ENCODE measurements at places on chromosomes 16 and 17.
A peak's percentile ranks its signal among the peaks of the same experiment; 100 is the strongest.

DNA sequence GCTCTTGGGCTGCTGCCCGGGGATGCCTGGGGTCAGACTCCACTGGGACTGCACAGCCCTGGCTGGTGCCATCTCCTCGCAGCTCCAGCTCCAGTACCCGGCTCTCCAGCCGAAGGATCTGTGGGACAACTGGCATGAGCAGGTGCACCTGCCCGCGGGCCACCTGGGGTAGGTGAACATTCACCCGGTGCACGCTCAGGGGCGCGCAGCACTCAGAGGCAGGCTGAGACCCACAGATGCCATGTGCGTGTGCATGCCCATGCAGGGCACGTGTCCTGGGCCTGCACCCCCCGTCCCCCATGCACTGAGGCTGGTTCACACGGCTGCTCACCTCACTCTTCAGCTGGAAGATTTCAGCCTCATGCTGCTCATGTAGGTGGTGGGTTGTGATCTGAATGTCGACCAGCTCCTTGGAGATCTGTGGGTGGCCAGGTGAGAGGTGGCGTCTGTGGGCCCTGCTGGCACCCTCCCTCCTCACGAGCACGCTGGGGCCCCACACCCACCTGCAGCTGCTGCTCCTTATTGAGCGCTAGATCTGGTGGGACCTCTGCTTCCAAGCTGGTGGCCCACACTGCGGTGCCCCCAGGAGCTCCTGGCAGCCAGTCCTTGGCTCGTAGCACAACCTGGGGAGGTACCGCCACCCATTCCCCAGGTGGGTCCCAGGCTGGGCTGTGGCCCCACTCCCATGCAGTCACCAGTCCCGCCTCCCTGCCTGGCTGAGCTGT lies 618 bp downstream of the CCDC78 start:
- DNase-seq, result no peak

- DNase-seq, result peak; percentile 70
Observed at GRCh38 chr17:37605813-37606505, 3.3 kb downstream of the SYNRG start.

DNA sequence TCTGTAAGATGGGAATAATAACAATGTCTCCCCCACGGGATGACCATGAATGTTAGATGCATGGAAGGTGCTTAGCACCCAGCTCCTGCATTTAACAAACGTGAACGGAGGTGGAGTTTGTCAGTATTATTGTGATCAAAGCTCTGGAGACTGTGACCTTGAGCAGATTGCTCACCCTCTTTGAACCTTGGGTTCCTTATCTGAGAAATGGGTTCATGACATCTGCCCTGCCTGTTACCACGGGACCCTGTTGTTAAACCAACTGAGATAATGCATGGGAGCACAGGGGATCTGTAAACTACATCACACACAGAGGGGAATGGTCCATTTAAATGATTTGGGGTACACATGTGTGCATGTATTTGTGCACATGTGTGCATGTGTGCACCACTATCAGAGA lies 29.6 kb downstream of the MRM1 start:
- DNase-seq, result no peak

GRCh38 chr17:44652727-44653126 lies 3.5 kb upstream of the MEIOC start:
- no peak for DNase-seq

GRCh38 chr17:53844491-53845107 lies 21.9 kb downstream of the KIF2B start:
- DNase-seq, result no peak

GRCh38 chr17:43860927-43861622 lies 14.1 kb downstream of the CD300LG start:
- DNase-seq, result no peak

GRCh38 chr17:39595928-39596510 lies 11.7 kb downstream of the NEUROD2 start:
- DNase-seq, result no peak

DNA sequence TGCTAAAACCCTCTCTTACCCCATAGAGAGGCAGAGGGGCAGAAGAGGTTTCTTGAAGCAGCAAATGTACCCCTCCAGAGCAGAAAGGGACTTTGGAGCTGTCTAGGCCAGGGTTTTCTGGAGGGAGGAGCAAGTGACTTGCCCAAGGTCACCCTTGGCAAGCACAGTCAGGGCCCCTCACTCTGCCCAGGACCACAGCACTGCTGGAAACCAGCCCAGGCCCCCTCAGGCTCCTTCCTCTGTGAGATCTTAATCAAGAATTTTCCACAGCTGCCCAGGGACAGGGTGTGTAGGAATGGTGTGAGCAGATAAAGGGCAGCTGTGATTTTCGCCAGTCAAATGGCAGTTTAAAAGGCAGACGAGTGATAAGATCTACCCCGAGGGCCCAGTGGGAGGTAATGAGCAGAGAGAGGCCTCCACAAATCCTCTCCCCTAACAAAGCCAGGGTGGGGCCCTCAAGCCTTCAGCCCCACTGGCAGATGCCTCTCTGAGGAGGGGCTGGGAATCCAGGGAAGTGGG lies 3.9 kb upstream of the SLC12A3 start:
- no peak for DNase-seq

DNA sequence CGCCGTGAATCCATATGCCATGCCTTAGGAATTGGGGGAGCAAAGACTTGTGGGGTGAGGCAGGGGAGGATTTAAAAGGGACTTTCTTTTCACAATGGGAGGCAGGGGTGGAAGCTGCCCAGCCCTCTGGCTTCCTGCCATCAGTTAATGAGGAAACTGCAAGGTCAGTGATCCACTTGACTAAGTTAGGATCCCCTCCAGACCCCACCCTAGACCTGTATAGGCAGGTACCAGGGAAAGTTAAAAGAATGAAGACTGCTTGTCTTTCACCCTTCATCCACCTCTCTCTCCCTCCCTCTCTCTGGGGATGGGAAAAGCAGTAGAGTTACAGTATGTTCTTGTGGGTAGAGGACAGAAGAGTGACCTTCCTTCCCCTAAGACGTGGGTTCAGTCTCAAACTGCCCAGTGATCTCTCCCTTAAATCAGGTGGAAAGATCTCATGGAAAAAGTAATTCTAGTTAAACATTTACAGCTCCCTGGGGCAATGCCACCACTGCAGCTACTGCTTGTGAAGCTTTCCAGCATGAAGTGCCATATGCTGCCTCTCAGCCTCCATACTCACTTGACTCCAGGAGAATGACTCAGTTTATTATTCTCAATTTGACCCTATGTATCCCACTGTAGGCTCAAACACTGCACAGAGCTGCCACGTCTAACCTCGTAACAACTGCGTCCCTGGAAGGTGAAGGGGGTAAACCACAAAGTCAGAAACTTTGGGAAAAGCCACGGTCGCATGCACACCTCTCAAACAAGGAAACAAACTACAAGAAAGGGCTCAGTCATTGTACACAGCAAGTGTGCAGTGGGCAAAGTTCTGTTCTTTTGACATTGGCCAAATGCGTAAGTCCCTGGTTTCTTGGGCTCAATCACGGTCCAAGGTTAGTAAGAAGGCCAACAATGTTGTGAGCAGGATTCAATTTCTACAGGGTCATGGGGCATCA lies 1.2 kb downstream of the COA3 start:
- DNase-seq, result no peak

DNA sequence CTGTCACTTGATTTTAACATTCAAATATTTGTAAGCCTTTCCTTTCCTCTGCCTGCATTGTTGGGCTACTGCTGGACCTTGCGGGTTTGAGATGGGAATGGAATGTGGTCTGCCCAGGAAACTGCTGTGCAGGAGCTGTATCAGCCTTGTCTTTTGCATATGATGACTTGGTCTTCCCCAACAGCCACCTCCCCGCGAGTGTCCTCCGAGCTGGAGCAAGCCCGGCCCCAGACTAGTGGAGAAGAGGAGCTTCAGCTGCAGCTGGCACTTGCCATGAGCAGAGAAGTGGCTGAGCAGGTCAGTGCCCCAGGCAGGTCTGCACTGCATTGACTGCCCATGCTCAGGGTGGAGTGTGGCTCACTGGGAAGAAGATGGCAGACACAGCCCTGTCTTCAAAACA lies 52.8 kb downstream of the B9D1 start:
- no peak for DNase-seq

DNA sequence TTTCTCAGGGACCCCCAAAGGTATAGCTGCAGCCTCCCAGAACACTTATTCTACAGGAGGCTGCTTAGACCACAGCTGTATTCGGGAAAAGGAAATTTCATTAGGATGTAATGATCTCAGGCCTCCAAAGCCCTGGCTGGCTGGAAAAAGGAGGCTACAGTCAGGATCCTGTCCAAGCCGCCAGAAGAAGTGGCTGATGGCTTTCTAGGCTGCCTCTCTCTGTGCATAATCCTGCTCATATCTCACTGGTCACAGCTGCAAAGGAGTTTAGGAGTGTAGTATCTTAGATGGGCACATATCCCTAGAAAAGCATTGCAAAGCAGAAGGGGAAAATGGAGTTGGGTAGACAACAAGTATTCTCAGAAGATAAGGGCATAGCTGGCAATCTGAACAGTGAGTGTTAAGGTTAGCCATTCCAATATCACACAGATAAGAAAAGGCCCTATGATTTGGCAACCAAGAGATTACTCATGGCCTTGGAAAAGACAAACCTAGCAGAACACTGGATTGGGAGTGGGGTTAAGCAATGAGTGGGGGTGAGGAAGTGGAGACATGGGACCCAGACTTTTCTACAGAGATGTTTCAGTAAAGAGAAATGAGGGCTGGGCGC lies 26.0 kb upstream of the PRKCA start:
- DNase-seq, result no peak

GRCh38 chr17:27947005-27947406 lies 53.8 kb upstream of the LYRM9 start:
- no peak for DNase-seq

- peak; percentile 91 for DNase-seq
Observed at GRCh38 chr17:7014995-7015958, 2.9 kb downstream of the RNASEK start.

GRCh38 chr17:882827-883585 lies 96.6 kb downstream of the NXN start:
- DNase-seq, result no peak

GRCh38 chr17:3695723-3696411 lies at the start of gene P2RX5:
Gene P2RX5 (minus strand): TSS chr17:3696155. CDS start chr17:3696005, 150 bp downstream.
- peak; percentile 44 for DNase-seq

GRCh38 chr17:45394913-45395568 lies 37.6 kb downstream of the ARHGAP27 start:
- DNase-seq, result peak; percentile 21

GRCh38 chr17:39081851-39082250 lies 69.6 kb downstream of the PLXDC1 start:
- no peak for DNase-seq

- DNase-seq, result no peak
Observed at GRCh38 chr17:622356-622755, 92.3 kb downstream of the VPS53 start.

GRCh38 chr17:62994931-62995330 lies 28.9 kb downstream of the TANC2 start:
- DNase-seq, result no peak

- DNase-seq, result no peak
Observed at GRCh38 chr17:49157784-49158183, 25.2 kb downstream of the B4GALNT2 start.
